Thymus (tissue), 14 donors: ENCODE measurements at places on chromosomes 4 and X.

DNA sequence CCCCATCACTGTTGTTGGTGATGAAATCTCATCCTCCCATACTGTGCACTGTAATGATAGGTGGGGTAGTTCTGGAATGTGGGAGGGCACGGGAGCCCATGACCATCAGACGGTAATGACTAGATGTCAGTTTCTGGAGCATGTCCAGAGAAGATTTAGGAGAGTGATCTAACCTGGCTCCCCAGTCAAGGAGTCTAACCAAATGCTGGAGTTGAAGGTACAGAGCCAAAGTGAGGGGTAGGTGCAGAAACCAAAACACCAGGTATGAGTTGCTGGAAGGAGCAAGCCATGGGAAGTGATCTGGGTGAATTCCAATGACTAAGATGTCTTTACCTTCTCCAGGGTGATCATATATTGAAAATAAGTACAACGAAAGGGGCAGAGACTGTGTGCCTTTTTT lies 296.9 kb downstream of the INPP4B start:
- no peak for DNase-seq

DNA sequence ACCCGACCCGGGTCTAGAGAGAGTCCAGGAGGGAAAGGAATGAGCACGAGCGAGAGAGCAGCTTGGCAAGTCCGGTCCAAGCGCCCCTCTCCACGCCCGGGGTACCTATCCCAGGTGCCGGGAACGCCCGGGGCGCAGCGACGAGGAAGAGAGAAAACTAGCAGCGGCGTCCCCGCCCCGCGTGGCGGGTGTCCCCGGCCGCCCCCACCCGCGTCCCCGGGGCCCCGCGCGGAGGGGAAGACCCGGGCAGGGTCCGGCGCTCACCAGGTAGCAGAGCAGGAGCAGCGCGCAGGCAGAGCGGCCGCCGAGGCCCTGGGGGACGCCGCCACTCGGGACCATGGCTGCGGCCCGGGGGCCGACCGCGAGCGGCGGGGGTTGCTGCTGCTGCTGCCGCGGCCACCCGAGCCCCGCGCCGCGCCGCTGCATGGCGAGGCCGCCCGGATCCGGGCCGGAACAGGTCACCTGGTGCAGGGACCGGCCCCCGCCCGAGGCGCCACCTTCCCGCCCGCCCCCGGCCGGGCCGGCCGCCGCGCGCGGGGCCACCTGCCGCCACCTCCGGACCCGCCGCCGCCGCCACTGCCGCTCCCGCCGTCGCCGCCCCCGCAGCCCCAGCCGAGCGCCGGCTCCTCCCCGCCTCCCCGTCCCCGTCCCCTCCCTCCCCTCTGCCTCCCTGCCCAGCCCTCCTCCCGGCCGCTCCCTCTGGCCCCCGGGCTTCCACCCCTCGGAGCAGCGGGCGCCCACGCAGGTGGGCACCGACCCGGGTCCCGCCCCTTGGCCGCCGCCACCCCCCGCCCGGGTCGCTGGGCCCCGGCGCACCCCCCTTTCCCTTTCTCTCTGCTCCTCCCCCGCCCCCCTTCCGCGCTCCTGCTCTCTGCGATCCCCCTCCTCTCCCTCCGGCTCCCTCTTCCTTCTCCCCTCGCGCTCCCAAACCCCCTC lies at the start of gene SEL1L3:
SEL1L3 (minus strand) TSS at position 578 of the 936 bp plus-strand sequence; CDS start at position 426, 152 bp downstream.
- no peak for DNase-seq

DNA sequence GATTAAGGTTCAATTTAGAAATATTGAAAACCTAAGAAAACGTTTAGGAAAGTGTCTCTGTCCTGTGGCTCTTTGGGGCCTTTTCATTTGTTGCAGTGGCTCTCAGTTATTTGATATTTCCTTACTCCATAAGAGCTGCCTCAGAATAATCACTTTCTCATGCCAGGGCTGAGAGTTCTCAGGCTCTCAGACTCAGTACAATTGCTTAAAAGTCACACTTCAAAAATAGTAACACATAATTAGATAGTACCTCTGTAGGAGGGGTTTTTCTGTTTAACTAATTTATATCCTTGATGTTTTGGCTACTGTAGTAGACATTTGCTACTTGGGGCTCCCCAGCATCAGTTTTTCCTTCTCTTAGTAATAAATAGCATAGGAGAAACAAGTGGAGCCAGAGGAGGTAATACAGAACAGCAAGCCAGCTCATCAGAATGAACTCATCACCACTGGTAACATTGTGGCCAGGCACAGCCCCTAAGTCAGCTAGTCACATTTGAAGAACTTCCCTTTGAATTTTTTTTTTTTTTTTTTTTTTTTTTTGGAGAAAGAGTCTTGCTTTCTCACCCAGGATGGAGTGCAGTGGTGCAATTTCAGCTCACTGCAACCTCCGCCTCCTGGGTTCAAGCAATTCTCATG lies 8.0 kb upstream of the HNRNPD start:
- no peak for DNase-seq

- no peak for DNase-seq
These were observed 580 bp upstream of the MMGT1 start for GRCh38 chrX:135974279-135974856.

- no peak for DNase-seq
These were observed 24.0 kb downstream of the C4orf51 start for GRCh38 chr4:145703850-145704497.

GRCh38 chr4:62627141-62627540 lies 1427.0 kb downstream of the ADGRL3 start:
- no peak for DNase-seq
